Activated naive CD4-positive, alpha-beta T cell treated with Interleukin-2 at 50 U/mL for 16 hours (primary cell): ENCODE measurements at places on chromosomes 5 and 9.

- no peak for DNase-seq
Measured at GRCh38 chr9:116134975-116135374, 18.6 kb upstream of the PAPPA start.

- DNase-seq, result no peak
Measured at GRCh38 chr9:78030296-78030552, 1.4 kb downstream of the GNAQ start.

DNA sequence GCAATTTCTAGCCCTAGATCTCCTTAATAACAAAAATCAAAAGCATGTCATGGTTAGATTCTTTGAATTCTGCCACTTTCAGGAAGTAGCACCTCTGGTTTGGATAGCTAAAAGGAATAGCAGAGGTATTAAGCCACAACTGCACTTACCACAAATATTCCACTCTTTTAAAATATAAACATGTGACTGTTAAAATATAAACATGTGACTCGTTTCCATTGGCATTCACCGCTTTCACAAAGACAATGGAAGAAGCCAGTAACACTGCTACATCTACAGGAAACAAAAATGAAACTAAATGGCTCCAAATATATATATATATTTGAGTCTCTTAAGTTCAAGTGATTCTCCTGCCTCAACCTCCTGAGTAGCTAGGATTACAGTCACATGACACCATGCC lies 222.9 kb downstream of the ARL15 start:
- no peak for DNase-seq

- no peak for DNase-seq
Measured at GRCh38 chr5:6576861-6577501, 55.9 kb downstream of the NSUN2 start.

DNA sequence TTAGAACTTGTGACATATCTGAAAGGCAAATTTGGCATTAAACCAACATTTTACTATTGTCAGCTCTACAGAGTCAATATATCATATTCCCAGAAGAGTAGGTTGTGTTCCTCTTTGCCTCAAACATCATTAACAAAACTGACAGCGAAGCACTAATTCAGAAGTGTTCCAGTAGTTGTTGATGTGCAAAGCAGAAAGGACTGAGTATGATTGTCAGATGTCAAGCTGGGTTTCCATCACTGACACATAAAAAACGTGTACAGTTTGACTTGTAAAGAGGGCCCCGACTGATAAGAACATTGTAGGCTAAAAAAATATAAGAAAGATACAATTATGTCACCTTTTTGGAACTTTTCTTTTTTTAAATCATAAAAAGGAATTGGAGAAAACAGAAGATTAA lies 101.5 kb upstream of the ZNF608 start:
- DNase-seq, result no peak

DNA sequence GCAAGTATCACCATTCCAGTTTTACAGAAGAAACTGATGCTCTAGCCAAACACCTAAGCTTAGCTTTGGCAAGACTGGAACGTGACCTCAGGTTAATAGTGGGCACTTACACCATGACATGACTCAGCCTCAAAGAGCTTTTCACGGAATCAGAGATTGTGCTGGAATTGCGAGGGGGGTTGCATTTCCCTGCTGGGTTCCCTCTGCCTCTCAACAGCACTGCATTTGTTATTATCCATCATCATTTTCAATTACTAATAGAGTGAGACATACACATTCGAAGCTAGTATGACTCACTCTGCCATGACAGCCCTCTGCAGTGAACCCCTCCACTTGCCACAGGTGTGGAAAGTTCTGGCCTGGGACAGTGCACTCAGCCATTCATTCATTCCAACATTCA lies 8.0 kb downstream of the SPOCK1 start:
- no peak for DNase-seq

- DNase-seq, result peak; percentile 21
Measured at GRCh38 chr5:32076699-32077695, 97.1 kb downstream of the GOLPH3 start.

DNA sequence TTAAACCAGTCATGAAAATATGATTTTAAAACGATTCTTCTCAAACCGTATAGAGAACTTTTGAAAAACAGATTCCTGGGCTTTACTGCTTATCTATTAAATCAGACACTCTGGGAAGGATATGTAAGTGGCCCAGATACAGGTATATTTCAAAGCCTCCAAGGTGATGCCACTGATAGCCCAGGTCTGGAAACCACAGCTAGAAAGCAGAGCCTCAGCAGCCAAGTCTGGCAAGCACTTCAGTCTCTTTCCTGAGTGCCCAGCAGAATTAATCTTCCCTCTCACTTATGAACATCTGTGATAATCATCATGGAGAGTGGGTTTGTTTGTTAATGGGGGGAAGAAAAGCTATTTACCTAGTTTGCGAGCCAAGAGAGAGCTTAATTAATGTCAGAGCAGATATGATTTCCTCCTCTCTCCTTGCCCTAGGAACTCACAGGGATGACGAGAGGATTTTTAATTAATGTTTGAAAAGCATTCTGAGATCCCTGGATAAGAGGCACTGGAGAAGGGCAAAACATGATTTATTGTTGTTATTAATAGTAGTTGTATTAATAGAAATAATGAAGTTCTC lies 368.4 kb downstream of the TLE1 start:
- DNase-seq, result no peak

DNA sequence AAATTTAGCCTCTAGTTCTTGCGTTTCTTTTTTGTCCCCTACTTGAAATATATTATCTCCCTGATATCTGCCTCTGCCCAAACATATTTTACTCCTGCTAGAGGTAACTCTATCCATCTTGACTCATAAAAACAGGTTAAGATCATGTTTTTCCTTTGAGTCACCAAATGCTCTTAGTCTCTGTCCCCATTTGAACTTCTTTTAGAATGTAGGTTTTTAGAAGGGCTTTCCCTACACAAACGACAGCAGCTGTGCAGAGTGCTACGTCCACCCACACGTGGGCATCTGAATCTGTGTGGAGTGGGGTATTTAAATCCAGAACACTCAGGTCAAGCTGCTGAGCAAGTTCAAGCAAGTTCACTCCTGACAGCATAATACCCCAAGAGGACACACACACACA lies 2.2 kb downstream of the HSD17B3 start:
- no peak for DNase-seq

- DNase-seq, result peak; percentile 53
Measured at GRCh38 chr5:154221371-154221896, 30.9 kb downstream of the GALNT10 start.

DNA sequence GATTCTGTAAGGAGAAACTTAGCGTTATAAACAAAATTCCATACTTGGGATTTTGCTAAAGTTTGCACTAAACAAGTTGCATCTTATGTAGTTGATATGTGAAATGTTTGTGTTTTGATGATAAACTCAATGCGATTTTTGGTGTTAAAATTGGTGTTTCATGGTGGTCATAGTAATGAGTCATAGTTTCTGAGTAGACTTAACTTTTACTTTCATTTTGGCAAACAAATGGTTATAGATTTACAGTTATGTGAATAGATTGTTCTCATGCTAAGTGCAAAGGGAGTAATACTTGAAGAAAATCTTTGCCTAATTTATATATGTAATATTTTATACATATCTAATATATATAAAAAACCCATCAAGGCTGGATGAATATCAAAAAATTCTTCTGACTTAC lies 107.3 kb upstream of the ELAVL2 start:
- no peak for DNase-seq

GRCh38 chr5:30900367-30900766 lies 293.1 kb upstream of the CDH6 start:
- DNase-seq, result no peak

DNA sequence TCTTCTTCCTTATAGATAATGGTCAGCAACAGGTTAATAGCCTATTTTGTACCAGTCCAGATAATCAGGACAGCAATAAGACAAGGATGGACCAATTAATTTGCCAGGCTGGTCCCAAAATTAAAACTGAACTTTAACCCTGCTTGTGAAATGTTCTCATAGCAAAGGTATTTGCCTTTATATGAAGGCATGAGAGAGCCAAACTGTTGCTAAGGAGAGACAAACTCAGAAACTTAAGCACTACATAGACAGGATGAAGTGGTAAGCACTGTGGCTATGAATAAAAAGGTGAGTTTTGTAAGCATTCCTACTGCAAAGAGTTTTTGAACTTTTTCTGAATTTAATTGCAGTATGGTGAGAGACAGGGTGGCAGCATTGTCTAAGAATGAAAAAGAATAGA lies 174.7 kb upstream of the PPP1R2B start:
- no peak for DNase-seq

DNA sequence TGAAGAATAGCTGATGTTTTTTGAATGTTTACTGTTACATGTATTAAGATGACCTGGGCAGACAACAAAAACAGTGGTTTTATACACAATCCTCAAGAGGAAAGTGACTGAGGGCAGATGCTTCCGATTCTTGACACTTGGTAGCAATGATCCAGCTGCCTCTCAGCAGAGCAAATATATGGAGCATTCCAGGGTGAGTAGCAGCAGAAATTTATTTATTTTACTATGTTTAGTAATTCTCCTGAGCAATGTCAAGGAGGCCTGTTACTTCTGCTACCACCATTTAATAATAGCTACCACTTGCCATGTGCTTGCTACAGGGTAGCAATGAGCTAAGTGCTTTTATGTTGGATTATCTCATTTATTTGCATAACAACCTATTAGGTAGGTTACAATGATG lies 69.1 kb upstream of the NR3C1 start:
- no peak for DNase-seq

DNA sequence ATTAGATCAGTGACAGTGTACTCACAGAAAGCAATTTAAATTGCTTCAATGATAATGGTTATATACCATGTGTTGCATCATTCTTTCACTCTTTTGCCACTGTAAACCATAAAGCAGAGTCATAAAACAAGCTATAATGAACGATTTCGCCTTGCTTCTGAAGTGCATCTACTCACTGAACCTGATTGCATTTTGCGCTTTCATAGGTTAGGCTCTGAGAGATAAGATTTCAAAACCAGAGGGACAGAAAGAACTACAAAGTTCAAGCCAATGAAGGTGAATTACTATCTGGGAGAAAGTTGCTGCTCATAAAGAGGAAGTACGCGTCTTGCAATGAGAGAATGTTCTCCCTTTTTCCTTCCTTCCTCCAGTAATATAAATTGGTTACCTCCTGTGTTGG lies 412.7 kb downstream of the CETN3 start:
- no peak for DNase-seq

GRCh38 chr9:26169708-26170107 lies 491.5 kb upstream of the TUSC1 start:
- no peak for DNase-seq

DNA sequence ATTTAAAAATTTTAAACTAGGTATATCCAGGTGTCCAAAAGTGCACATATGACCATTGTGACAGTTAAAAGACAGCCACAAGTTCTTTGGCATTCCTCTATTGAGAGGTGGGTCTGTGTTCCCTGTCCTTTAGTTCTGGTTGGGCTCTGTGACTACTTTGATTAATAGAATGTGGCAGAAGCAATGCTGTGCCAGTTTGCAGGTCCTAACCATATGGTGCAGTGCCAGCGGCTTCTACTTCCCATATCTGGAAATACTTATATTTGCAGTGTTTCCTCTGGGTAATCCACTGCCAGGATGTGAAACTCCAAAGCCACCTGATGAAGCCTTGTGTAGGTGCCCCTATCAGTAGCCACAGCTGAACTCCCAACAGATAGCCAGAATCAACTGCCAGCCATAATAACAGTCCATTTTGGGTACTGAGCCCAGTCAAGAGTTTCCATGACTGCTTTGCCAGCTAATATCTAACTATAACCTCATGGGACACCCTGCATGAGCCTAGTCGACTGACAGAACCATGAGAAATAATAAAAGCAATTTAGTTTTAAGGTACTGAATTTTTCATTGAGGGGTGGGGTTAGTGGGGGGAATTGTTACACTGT lies 361.0 kb upstream of the SEMA6A start:
- no peak for DNase-seq

GRCh38 chr5:58107704-58108103 lies 352.2 kb downstream of the PLK2 start:
- no peak for DNase-seq
